ENCODE measurements at places on chromosomes 7 and 10. TPM values are rescaled to one million over a fixed set of nuclear protein-coding genes. Genes with fewer than 3 reads are reported as not detected.

Gene IFIT1B
- 1.1 TPM for polyA plus RNA-seq

Gene WDFY4
- polyA plus RNA-seq, result 2.1 TPM

Gene IGFBP3
- 63.1 TPM for polyA plus RNA-seq

Gene MRLN
- 1.7 TPM for polyA plus RNA-seq

Gene ADAMTS14
- 5.2 TPM for polyA plus RNA-seq

Gene MOGAT3
- polyA plus RNA-seq, result 0.07 TPM

Gene LRRC18
- 2.0 TPM for polyA plus RNA-seq

Gene TBATA
- polyA plus RNA-seq, result 0.13 TPM

- DNase-seq, result no peak
Observed at GRCh38 chr7:98205162-98205845, 5.9 kb upstream of the BHLHA15 start.

- DNase-seq, result no peak
Observed at GRCh38 chr10:43196981-43197833, 59.0 kb downstream of the CSGALNACT2 start.

DNA sequence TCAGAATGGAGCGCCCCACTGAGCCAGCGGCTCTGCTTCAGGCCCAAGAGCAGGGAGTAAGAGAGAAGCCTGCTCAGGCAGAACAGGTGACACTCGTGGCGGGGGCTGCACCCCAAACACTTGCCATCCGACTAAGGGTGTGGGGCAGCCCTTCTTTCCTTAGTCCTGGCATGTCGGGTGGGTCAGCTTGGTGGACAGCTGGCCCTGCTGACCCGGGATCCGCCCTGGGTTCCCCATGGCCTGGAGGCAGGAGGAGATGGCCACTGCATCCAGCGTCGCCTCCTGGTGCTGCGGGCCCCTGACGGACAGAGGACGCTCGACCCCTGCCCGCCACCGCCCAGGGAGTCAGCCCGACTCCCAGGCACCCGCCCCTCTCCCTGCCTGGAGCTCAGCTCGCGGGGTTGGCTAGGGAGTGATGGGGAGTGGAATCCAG lies 1.2 kb upstream of the PAOX start:
- DNase-seq, result no peak

- DNase-seq, result no peak
Observed at GRCh38 chr10:125269716-125270115, 109.4 kb upstream of the CTBP2 start.

GRCh38 chr7:75642810-75643486 lies 95.8 kb downstream of the HIP1 start:
- no peak for DNase-seq

DNA sequence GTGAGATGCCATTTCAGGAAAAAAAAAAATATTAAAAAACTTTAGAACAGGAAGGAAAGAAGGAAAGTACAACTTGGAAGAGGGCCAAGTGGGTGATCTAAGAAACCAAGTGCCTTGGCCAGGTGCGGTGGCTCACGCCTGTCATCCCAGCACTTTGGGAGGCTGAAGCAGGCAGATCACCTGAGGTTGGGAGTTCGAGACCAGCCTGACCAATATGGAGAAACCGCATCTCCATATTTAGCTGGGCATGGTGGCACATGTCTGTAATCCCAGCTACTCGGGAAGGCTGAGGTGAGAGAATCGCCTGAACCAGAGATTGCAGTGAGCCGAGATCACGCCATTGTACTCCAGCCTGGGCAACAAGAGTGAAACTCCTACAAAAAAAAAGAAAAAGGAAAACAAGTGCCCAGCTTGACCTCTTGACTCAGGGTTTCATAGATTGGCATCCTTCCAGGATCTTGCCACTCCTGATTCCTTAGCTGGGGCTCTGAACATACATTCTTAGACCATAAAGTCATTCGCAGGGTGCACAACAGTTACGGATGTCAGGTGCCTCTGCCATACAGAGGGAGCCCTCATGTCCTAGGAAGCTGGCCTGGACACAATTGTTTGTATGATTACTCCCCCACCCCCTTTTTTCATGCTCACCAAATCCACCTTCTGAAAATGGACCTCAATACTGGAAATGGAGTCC lies 2.1 kb upstream of the GUSB start:
- no peak for DNase-seq

- DNase-seq, result no peak
Observed at GRCh38 chr7:91128683-91129348, 135.4 kb upstream of the FZD1 start.

GRCh38 chr10:48447356-48448215 lies 141.1 kb downstream of the MAPK8 start:
- DNase-seq, result no peak

GRCh38 chr7:12674861-12675260 lies 12.6 kb upstream of the ARL4A start:
- DNase-seq, result no peak

GRCh38 chr7:44561962-44562621 lies 11.6 kb downstream of the DDX56 start:
- no peak for DNase-seq

DNA sequence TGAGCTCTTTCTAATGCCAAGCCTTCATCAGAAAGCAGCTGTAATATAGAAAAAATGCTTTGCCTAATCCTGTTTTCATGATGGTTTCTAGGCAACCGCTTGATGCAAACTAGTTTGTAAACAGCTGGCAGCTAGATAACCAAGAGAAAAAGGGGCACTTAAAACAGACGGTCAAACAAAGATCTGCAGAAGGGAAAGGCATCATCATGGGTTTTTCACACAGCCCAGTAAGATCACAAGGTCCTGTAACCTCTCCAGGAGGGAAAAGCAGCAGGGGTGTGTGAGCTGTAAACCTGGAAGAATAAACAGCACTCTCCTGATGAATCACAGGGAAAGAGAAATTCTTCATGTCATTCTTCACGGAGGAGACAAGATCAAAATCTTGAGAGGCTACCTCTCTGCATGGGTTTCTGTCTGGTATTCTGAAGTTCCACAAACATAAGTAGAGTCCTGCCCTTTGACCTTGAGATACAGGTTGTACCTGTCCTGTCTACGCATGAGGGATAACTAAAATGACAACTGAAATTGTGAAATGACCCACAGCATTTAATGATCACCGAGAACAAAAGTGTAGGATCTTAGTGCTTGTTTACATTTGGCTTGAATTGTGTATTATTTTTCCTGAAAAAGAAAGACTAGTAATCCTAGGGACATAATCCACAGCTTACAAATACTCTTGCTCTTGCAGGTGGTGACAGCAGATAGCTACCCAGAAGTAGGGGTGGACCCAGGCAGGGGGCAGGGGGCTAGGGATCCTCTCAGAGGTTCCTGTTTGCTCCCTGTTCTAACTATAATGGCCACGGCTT lies 48.0 kb downstream of the CREB3L2 start:
- DNase-seq, result peak; percentile 77

DNA sequence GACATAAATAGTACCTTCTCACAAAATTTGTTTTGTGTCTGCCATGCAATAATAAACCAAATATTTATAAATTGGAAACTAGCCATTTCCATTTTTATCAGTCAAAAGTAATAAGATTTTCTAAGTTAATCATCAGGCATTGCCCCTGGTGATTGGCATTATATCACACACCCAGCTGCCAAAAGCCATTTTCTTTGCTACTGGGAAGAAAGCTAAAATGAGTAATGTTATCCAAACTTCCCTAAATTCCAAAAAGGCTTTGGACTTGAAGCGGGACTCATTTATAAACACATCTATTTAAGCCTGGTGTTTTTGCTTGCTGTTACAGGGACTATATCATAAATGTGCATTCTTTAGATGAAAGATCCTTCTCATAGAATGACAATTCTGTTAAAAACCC lies 86.0 kb downstream of the AKR1D1 start:
- no peak for DNase-seq

DNA sequence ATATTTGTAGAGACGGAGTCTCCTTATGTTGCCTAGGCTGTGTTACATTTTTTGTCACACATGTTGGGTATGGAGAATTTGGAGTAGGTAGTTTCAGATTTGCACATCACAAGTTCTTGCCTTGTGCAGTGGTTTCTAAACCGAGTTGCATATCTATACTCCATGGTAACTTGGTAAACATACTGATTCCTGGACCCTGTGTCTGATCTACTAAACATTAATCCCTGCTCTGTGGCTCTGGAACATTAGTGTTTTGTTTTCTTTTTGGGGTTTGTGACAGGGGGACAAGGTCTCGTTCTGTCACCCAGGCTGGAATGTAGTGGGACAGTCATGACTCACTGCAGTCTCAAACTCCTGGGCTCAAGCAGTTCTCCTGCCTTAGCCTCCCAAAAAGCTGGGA lies 24.7 kb downstream of the AUTS2 start:
- DNase-seq, result no peak

DNA sequence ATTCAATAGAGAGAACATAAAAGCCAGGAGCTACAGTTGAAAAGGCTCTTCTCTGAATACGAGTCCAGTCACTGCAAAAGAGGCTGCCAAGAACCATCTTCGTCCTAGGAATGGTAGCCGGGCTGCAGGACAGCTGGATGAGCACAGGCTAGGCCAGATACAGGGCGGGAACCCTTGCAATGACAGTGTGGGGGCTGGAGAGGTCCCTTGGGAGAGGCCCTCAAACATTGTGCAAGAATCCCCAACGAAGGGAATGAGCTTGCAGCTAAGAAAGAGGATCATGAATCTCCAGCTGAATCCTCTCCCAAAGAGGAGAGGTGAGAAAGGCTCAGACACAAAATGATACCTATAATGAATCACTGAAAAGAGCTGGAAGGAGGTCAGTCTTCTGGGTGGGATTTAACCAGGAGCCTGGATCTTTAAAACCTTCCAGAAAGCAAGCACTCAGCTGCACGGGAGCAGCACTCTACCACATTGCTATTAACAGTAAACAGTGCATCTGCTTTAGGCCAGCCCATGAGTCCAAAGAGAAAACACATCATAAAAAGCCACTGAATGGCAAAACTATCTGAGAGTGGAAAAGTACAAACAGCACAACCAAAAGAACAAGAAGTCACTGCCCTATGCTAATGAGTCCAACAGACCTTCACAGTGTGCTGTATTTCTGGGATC lies 287.9 kb downstream of the TNS3 start:
- no peak for DNase-seq

- DNase-seq, result no peak
Observed at GRCh38 chr10:32169556-32169955, 113.3 kb upstream of the KIF5B start.

DNA sequence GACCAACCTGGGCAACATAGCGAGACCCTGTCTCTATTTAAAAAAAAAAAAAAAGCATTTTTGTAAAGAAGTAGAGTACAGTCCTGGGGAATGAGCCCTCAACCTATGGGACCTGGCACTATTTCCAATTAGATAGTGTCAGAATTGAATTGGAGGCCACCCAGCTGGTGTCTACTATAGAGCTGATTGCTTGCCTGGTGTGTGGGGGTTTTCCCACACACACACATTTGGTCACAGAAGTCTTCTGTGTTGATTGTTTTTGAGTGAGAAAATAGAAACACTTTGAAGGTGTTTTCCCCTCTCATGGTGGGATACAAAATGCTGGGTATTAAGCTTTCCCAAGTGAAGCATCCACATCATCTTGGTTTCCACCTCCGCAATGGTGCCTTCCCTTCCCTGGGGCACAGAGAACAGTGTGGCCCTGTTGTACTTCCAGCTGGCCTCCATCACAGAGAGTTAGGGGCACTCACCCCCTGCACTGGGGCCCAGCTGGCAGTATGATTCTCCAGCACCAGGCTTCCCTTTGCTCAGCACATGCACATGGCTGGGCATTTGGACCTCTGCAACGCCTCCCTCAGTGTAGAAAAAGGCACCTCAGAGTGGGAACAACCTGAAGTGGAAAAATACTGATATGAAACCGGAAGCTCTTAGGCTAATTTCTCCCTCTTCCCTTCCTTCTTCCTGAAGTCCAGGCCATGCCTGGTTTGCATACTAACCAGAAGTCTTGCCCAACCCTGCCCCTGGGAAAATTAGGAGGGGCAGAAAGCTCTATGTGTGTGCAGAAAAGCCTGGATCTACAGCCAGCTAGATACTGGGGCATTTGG lies 10.7 kb upstream of the NFKB2 start:
- DNase-seq, result no peak

GRCh38 chr7:142412551-142413193 lies 154.8 kb upstream of the PRSS58 start:
- no peak for DNase-seq

DNA sequence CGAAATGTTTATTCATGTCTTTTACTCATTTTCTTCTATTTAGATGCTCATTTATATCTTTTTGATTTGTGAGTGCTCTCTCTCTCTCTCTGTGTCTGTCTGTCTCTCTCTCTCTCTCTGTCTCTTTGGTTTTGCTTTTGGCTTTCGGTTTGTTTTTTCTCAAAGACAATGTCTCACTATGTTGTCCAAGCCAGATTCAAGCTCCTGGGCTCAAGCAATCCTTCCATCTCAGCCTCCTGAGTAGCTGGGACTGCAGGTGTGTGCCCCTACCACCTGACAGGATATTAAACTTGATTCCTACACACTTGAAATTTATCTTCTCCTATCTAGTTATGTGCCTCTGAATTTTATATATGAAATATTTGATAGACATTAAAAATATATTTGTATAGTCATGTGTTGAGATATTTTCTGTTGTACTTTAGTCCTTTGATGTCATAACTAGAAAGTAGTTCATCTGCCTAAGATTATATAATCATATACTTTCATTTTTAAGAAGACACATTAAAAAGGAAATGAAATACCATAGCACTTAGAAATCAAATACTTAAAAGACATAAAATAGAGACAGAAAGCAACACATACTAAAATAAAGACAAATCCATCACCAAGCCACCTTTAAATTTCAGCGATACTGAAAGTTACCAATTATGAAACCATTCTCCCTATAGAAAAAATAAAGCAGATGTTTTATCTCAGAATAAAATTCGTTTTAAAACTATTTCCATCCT lies 68.1 kb upstream of the SFMBT2 start:
- DNase-seq, result no peak

DNA sequence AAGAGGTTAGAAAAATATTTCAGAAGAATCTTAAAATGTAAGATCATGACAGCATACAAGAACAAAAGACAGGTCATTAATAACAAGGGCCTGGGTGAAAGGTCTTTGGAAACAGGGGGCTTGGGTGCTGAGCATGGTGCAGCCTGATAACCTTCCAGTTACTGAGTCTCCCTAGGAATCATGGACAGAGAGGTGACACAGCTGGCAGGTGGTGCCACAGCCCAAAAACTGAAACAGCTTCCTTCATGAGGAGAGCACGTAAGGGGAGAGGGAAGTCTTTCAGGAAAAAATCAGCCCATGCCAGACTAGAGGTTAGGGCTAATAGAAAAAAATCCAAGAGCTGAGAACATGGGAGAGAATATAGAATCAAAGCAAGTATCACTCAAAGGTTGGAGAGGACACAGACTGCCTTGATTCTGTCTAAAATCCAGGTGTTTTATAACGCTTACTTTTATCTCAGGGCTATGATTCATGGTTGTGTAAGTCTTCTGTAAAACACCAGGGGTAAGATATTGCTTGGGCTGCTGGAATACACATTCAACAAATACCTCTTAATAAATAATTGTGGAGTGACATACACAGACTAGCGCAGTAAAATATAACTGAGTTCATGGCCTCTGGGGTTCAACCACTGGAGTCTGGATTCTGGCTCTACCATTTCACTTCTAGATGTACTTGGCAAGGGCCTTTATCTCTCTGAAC lies 88.1 kb downstream of the SEMA3C start:
- no peak for DNase-seq

GRCh38 chr10:86057708-86058107 lies 308.9 kb downstream of the GRID1 start:
- no peak for DNase-seq

GRCh38 chr10:13180788-13181187 lies 19.4 kb downstream of the MCM10 start:
- no peak for DNase-seq

Data from right lung (tissue), 10 donors.